ENCODE measurements at places on chromosomes 12 and 14.

- DNase-seq, result no peak
Measured at GRCh38 chr12:49540229-49541139, 1.7 kb downstream of the KCNH3 start.

DNA sequence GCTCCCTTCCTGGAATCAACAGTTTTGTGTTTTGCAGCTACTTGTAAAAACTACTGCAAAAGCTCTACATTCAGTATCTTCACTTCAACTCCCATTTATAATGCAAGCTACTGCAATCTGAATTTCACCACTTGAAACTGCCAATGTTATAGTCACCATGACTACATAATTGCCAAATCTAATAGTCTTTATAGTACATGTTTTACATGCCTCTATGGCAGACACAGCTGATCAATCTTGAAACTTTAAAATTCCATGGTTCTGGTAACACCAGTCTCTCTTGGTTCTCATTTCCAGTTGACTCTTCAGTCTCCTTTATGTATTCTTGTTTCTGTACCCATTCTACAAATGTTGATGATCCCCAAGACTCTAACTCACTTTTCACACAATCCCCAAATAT lies 185.9 kb downstream of the MED13L start:
- DNase-seq, result no peak

DNA sequence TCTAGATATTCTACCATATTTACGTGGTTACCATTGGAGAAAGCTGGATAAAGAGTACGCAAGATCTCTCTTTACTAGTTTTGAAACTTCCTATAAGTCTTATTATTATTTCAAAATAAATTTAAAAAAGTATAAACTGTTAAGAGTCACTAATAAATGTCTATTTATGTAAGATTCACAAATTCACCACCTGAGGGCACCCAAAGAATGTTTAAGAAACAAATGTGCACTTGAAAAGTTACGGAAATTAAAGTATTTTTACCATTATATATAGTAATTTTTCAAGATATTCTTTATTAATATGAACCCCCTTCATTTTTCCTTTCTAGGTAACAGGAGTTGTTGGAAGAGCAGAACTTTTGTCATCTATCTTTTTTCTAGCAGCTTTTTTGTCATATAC lies 11.9 kb downstream of the TMTC3 start:
- DNase-seq, result no peak

- DNase-seq, result no peak
Measured at GRCh38 chr14:65599375-65599774, 186.8 kb downstream of the FUT8 start.

DNA sequence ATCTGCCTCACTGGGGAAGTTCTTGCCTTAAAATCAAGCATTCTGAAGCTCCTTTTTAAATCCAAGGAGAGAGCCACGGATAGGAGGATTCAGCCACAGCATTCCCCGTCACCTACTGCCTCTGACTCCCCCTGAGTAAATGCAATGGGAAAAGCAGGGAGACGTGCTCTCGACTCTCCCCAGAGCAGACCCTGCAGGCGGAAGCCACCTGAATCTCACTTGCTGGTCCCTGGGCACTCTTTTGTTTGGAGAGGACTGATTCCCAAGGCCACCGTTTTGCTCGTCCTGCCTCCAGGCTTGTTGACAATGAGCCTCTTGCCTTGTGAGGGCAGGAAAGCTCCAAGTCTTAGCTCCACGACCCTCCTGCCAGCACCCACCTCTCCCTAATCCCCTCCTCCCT lies 204.5 kb downstream of the SLC15A4 start:
- DNase-seq, result no peak

DNA sequence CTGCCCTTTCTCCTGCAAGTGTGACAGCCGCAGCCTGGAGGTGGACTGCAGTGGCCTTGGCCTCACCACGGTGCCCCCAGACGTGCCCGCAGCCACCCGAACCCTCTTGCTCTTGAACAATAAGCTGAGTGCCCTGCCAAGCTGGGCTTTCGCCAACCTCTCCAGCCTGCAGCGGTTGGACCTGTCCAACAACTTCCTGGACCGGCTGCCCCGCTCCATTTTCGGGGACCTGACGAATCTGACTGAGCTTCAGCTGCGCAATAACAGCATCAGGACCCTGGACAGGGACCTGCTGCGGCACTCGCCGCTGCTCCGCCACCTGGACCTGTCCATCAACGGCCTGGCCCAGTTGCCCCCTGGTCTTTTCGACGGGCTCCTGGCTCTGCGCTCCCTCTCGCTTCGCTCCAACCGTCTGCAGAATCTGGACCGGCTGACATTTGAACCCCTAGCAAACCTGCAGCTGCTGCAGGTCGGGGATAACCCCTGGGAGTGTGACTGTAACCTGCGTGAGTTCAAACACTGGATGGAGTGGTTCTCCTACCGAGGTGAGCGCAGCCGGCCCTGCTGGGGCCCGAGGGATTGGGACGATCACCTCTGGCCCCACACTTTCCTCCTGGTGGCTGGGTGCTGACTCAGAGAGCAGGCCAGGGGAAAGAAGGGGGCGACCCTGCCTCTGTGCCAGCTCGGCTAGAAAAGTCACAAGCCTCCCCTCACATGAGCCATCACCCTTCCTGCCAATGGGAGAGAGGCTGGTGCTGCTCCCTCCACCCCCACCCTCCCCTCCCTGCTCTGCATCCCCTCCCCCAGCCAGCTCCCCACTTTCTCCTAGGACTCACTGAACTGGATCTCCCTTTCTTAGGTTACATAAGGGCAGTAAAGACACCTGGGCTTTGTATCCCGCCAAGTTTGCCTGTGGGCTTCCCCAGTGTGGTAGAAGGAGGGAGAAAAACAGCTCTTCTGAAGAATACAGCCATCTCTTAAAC lies 10.9 kb downstream of the LRTM2 start:
- no peak for DNase-seq
